ENCODE measurements at places on chromosomes 4 and X. TPM values are rescaled to one million over a fixed set of nuclear protein-coding genes. Genes with fewer than 3 reads are reported as not detected.

GRCh38 chr4:183797445-183798300 lies 107.4 kb upstream of the STOX2 start:
- DNase-seq: peak; percentile 54

DNA sequence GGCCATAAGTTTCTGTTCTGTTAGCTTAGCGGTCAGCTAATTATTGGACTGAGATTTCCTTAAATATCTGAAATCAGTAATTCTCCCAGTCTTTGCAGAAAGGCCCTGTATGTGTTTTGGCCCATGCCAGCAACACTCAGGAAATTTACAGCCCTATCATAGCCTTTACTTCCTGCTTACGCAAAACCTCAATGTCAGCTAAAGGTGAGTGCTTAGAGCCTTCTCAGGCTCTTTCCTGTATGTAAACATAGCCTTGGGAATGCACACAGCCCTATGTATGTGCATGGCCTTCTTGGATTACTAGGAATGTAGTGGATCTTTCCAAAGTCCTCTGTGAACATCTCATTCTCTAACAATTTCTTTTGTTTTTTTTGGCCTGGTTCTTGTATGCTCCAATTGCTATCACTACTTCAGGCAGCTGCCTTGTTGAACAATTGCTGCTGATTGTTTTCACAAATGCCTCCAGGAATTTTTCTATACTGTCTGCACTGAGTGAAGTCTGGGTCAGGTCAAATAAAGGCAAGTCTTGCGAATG lies 200.0 kb downstream of the PPP1R2C start:
- no peak for DNase-seq

- DNase-seq: no peak
Observed at GRCh38 chr4:1082215-1083182, 30.9 kb downstream of the RNF212 start.

DNA sequence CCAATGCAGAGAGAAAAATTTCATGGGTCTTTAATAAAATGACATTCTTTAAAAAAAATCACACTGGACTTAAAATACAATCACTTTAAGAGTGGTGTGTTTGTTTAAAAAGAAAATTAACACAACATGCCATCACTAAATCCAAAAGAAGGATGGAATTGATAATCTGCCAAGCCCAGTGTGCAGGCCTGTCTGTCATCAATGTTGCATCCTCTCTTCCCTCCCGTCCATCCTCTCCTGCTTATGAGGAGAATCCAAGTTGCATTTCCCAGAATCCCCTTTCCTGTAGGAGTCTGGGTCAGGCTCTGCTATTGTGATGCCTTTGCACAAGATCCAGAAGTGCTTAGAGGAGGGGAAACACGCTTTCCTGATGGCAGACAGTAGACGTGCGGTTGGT lies 169.4 kb downstream of the MID1 start:
- DNase-seq: no peak

DNA sequence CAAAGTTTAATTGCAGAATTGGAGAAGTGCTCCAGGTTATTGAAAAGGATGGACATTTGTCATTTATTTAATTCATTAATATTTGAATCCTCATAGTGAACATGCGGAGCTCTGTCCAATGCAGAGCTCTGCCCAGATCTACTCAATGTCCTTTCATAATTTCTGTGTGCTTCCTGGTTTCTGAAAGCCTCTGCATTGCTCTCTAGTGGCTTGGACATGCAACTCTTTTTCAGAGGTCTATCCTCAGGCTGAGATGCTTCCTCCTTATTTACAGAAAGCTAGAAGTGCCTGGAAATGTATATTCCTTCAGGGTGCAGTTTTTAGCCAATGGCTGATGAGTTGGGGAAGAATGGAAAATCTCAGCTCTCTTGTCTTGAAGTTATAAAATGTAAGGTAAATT lies 786.1 kb upstream of the AADAT start:
- no peak for DNase-seq

GRCh38 chr4:156459584-156459983 lies 505.9 kb upstream of the CTSO start:
- DNase-seq: no peak

DNA sequence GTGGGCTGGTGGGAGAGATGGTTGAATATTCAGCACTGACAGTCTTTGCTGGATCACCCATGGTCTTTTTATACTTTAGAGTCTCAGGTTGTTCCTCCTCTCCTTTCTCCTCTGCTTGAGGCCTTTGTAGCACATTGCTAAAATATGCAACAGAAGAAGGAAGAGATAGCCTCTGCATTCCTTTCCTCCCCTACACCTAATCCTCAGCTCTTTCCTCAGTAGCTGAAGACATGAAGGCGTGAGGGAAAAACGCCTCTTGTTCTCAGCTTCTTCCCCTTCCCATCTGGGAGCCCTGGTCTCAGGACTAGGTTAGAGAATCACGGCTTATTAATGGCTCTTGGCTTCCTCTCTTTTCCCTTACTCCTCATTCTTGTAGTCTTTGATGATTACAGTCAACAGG lies 76.8 kb downstream of the RNF150 start:
- DNase-seq: no peak

GRCh38 chrX:135632353-135632752 lies 81.1 kb upstream of the CT45A1 start:
- DNase-seq: no peak

GRCh38 chr4:142452161-142452855 lies 393.8 kb downstream of the INPP4B start:
- no peak for DNase-seq

DNA sequence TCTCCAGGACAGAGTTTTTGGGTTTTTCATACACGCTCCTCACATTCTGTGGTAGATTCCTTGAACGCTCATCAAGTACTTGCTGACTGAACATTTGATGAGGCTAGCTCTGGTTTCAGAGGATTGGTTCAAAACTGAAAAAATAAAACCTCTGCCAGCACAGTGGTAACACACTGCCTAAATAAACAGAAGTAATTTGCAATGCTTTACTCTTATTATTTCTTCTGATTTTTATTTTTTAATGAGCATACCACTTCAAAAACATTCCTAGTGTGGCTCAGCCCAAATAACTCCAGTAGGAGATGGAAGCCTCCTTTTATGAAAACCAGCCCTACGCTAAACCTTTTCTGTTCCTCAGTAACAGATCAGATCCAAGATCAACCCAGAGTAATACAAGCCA lies 72.0 kb upstream of the INTU start:
- no peak for DNase-seq

- no peak for DNase-seq
Observed at GRCh38 chr4:98656886-98657285, 1.5 kb downstream of the TSPAN5 start.

GRCh38 chr4:156754832-156755570 lies 216.6 kb downstream of the PDGFC start:
- DNase-seq: no peak

DNA sequence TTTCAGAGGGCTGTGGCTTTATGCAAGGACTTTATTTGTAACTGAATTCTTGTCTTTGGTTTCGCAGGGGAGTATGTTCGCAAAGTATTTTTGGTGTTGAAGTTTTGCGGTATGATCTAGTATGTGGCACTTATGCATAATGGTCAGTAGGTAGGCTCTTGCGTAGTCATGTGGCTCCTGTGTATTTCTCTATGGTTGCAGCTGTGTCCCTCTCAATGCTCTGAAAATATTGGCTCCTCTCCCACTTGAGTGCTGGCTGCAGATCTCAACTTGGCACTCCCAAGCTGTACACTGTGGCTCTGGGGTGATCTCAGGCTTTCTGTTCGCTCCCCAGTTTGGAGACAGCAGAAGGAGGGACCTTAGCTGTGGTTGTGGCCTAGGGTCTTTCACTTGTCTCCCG lies 24.8 kb downstream of the ARMCX5 start:
- no peak for DNase-seq

- DNase-seq: no peak
Observed at GRCh38 chrX:116417968-116418367, 18.4 kb upstream of the SLC6A14 start.

- no peak for DNase-seq
Observed at GRCh38 chr4:99276417-99276816, 14.4 kb downstream of the ADH1A start.

CYBB gene
- 0.41 TPM for total RNA-seq

ATP1B4 gene
- not detected for total RNA-seq

BTC gene
- 0.46 TPM for total RNA-seq

PRSS12 gene
- total RNA-seq: 4.6 TPM

ZNF157 gene
- total RNA-seq: 2.0 TPM

All from progenitor cell of endocrine pancreas (in vitro differentiated cells).